CD8-positive, alpha-beta memory T cell (primary cell): ENCODE measurements at places on chromosomes 13 and 19. TPM values are rescaled to one million over a fixed set of nuclear protein-coding genes. Genes with fewer than 3 reads are reported as not detected.

The VMAC gene
- 4.0 TPM for total RNA-seq

- DNase-seq, result no peak
- no peak overlapping the region for H3K4me3 ChIP-seq
Observed at GRCh38 chr13:80584785-80585184, 243.9 kb upstream of the SPRY2 start.

GRCh38 chr13:37009692-37010091 is 9.1 kb downstream of the EXOSC8 start:
- H3K36me3 ChIP-seq, result peaks cover 41% of the 10 kb centered on the region
- DNase-seq, result no peak
- H3K4me3 ChIP-seq, result no peak overlapping the region

DNA sequence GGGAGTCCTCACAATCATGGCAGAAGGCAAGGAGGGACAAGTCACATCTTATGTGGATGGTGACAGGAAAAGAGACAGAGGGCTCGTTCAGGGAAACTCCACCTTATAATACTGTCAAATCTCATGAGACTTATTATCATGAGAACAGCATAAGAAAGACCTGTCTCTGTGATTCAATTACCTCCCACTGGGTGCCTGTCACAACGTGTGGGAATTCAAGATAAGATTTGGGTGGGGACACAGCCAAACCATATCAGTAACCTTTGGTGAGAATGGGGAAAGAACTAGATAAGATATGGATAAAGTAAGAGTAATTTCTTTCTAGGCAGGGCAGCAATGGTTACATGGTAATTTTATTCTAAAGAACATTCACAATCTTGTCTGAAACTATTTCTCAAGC is 344.9 kb upstream of the KLF12 start:
- H3K27ac ChIP-seq, result no peak overlapping the region
- no peaks in the 10 kb centered on the region for H3K4me1 ChIP-seq
- H3K36me3 ChIP-seq, result no peaks in the 10 kb centered on the region
- H3K27me3 ChIP-seq, result no peaks in the 10 kb centered on the region
- no peak for DNase-seq

DNA sequence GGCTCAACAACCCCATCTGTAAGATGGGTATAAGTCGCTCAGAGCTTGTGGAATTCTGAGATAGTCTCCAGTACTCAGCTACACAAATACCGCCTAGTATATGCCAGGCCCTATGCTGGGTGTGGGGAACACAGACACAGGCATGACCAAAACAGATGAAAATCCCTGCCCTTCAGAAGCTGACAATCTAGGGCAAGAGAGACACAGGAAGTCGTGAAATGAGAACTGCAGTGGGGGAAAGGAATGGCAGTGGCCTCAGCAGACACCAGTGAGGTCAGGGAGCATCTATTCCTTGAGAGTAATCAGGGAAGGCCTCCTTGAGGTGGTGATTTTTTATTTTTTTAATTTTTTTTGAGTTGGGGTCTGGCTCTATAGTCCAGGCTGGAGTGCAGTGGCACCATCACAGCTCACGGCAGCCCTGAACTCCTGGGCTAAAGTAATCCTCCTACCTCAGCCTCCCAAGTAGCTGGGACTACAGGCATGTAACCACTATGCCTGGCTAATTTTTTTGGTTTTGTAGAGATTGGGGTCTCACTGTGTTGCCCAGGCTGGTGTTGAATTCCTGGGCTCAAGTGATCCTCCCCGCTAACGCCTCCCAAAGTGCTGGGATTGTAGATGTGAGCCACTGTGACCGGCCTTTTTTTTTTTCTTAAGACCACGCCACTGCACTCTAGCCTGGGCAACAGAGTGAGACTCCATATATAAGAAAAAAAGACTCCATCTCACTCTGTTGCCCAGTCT is 3.2 kb downstream of the TMIGD2 start:
- H3K27ac ChIP-seq, result no peak overlapping the region
- no peak for DNase-seq
- H3K4me3 ChIP-seq, result no peak overlapping the region
- no peaks in the 10 kb centered on the region for H3K36me3 ChIP-seq

- H3K27me3 ChIP-seq, result peaks cover 2% of the 10 kb centered on the region
- DNase-seq, result no peak
- H3K4me3 ChIP-seq, result no peak overlapping the region
- no peaks in the 10 kb centered on the region for H3K4me1 ChIP-seq
- H3K27ac ChIP-seq, result no peak overlapping the region
Observed at GRCh38 chr19:38204096-38204495, 19.9 kb downstream of the DPF1 start.
